ENCODE measurements at places on chromosomes 7 and 10.

DNA sequence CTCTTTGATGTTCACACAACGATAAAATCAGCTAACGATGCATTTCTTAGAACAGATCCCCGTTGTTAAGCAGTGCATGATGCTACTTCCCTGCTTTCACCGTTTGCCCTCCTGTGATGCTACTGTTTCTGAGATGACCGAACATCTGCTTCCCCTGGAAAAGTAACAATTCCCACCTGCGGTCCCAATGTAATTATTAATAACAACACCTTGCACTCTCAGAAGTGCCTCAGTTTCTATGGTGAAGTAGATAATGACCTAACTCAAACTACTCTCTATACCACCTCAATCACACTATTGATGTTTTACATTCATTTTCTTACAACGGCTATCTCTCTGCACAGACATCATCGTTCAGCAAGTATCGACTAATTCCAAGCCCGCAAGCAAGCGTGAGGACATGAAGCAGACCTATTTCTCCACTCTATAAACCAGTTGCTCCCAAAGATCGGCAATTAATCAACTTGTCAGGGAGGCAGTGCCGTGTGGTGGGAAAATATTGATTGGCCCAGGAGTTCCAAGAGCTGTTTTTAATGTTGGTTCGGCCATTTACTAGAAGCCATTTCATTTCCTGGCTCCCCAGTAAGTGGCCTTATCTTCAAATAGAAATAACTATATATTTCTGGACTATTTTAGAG is 42.7 kb downstream of the FAM107B start:
- DNase-seq: no peak

- DNase-seq: peak; percentile 77
Observed at GRCh38 chr10:4807761-4808507, 18.1 kb upstream of the AKR1E2 start.

GRCh38 chr7:100627238-100627549 is 14.2 kb downstream of the TFR2 start:
- no peak for DNase-seq

DNA sequence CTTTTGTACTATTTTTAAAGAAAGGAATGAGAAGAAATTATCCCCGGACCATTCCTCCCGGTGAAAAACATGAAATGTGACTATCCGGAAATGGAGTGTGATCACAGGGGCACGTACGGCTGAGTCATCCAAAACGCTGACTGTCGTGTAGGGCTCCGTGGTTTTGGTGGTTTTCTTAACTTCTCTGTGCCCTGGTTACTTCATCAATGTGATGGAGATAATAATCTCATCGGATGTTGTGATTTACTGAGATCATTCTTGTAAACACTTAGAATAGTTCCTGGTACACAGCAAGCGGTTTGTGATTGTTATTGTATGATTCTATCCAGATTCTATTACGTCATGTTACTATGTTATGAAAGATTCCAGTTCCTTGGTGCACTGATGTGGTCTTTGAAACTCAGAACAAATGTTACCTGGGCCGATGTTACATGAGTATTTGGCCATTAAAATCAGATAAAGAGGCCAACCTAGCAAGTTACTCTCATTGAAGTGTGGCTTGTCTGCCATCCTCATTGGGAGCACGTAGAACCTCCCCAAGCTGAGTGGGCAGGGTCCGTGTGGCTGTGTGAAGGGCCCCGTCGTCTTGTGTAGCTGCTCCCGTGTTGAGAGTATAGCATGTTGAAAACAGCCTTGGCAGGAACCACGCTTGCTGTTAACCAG is 99.5 kb downstream of the CAMK1D start:
- peak; percentile 90 for DNase-seq

GRCh38 chr10:22016046-22016705 is 12.6 kb upstream of the DNAJC1 start:
- DNase-seq: no peak

GRCh38 chr7:122306320-122307227 is 2.0 kb upstream of the FEZF1 start:
- no peak for DNase-seq

GRCh38 chr7:66050337-66050957 is 25.2 kb upstream of the ASL start:
- no peak for DNase-seq

DNA sequence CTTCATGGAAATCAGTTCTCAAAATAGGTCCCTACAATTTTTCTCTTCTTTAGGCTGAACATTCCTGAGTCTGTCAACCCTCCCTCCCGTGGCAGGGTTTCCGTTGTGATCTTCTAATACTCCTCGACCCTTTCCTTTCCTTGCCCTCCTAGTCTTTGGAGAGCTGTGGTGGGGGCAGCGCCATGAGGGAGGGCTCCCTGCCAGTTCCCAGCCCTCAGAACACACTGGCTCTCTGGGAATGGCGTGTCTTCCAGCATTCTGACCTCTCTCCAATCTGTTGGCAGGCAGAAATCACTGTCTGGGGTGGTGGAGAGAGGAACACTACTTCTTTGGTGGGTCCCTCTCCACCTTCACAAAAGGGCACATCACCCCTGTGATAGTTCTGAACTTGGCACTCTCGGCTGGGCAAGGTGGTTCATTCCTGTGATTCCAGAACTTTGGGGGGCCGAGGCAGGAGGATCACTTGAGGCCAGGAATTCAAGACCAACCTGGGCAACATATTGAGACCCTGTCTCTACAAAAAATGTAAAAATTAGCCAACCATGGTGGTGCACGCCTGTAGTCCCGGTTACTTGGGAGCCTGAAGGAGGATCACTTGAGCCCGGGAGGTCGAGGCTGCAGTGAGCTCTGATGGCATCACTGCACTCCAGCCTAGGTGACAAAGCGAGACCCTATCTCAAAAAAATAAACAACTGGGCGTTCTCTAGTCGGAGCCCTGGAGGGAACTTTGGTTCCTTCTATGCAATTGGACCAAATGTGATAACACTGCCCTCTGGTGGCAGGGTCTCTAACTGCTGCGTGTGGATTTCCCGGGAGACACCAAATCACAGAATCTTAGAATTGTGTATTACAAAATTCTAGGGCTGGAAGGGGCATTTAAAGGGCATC is 13.1 kb upstream of the ARPC1A start:
- DNase-seq: peak; percentile 51

DNA sequence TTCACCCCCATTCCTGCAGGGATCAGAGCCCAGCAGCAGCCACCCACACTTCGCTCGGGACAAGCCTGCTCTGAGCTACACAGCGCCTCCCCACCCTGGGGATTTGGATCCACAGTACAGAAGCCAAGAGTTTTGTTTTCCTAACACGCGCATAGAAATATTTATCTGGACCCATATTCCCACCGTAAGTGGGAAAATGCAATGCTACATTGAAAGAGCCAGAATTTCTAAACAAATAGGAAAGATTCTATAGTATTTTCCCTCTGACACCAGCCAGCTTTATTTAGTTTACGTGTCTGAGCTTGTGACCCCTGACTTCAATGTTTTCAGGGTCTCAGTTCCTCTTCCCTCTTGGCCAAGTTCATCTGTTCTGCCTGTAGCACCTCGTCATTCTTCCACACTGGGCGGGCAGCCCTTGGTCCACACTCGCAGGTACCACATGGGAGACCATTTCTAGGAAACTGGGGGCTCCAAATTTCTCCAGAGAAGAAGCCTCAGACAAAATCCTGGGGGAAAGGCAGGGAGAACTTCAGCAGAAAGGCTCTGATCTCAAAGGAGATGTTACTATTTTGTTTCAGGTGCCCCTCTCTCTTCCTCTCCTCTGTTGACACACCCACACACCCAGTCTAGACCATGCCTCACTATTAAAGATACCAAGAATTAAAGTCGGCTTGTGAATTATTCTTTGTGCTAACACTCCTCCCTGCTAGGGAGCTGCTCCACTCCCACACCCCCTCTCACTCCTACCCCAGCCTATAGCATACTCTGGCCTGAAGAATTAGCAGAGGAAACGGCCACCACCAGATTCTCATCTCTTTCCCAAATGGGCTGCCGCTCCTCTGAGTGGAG is 116.0 kb upstream of the PCGF5 start:
- no peak for DNase-seq

DNA sequence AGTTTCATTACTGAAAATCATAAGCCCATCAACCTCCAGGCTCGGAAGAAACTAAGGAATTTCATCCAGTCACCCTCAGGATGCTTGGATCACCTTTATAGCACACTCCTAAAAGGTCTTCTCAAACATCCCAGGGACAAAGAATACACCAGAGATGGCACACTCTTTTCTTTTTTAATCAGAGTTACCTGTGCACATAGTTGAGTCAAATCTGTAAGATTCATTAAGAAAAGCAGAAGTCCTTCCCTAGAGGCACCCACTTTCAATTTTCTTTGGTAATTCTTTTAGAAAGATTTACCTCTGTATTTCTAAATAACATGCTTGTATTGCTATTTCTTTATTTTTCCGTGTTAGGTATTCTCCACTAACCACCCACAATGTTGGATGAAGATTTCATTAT is 50.6 kb upstream of the IL6 start:
- DNase-seq: no peak

DNA sequence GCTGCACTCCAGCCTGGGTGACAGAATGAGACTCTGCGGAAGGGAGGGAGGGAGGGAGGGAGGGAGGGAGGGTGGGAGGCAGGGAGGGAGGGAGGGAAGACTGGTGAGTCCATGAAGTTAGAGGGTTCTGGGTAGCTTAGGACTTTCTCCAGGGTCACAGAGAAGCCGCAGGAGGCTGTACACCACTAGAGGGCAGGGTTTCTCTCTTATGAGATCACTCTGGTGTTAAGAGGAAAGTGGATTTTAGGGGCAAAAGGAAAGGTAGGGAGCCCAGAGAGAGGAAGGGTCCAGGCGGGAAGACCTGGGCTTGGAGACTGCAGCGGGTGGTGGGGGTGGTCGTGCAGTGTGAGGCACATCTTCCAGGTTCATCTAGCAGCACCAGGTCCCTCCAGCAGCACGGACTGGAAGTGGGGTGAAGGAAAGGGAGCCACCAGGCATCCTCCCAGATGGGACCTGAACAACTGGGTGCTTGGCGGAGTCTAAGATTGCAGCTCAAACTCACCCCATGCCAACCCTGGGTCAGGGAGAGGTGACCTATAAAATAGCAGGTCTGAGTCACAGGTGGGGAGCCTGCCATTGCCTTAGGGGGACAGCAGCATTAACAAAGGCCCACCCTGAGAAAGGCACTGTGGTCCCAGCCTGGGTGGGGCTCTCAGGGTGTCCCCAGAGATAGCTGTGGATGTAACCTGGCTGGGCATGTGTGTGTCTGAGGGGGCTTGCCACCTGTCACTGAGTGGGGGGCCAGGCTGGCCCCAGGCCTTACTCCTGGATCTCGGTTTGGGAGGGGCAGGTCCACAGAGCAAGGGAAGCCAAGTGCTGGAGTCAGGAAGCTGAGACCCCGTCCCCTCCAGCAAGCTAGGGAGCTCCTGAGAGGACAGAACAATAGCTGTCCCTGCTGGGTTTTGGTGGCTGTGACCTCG is 48.5 kb upstream of the SLC29A3 start:
- DNase-seq: peak; percentile 65

DNA sequence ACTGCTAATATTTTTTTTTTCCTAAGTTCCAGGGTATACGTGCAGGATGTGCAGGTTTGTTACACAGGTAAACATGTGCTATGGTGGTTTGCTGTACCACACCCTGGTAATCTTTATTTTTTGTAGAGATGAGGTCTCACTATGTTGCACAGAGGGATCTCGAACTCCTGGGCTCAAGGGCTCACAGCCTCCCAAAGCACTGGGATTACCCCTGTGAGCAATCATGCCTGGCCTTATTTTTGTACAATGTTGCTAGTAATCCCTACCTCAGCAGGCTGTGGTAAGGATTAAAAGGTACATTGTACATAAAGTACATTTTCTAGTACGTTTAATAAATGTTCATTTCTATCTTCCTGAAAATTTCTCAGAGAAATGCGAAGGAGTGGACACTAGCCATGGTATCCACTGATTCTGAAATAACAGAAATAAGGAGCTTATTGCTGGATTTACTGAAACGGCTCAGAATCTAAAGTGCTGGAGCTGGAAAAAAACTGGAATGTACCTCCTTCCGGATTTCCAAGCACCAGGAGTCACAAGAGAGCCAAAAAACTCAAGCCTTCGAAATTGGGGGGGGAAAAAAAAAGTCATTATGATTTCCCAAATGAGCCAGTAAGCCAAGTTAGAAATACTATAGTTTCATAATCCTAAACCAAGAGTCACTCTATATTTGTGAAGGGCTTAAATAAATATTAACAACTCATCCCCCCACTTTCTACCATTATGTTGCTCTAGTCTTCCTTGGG is 69.6 kb downstream of the NT5C2 start:
- no peak for DNase-seq

GRCh38 chr7:77887567-77887966 is 89.0 kb downstream of the PHTF2 start:
- DNase-seq: peak; percentile 92

DNA sequence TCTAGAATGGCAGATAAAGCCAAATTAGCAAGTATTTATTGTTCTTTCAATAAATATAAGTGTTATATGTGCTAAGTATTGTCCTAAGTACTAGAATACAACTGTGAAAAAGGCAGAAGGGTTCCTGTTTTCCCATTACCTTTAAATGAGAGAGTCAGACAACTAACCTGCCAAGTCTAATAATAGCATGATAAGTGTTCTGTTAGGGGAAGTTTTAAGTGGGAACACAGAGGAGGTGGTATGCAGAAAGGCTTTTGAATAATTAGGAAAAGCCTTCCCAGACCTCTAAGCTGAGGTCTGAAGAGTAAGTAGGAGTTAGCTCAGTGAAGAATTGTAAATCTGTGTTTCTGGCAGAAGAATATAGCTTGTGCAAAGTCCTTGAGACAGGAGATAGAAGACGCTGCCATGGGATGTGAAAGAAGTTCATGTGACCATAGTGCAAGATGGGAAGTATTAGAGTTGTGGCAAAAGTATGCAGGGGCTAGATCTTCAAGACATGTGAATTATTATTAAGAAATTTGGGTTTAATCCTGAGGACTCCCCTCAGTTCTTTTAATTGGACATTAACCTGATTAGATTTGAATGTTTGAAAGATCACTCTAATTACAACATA is 12.5 kb downstream of the SHOC2 start:
- no peak for DNase-seq

DNA sequence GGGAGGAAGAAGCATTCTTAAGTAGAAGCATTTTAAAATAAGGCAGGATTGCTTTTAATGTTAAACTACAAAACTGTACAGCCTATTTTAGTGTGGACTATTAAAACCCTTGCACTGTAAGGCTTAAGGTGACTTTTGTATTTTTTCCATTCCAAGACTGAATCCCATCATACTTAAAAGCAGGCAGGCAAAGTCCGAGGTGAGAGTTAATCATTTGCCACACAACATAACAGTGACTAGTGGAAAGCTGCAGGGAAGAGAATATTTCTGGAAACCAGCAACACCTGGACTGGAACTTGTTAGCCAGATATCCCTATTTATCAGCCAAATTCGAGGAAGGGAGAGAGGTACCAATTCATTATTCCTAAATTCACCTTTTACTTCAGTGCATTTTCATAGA is 3.5 kb downstream of the PRR15 start:
- DNase-seq: no peak

GRCh38 chr10:132942101-132943057 is at the start of gene CFAP46:
TSS of gene CFAP46 (minus strand) at chr10:132942570. CDS start at chr10:132942484, 86 bp downstream.
- DNase-seq: peak; percentile 55

DNA sequence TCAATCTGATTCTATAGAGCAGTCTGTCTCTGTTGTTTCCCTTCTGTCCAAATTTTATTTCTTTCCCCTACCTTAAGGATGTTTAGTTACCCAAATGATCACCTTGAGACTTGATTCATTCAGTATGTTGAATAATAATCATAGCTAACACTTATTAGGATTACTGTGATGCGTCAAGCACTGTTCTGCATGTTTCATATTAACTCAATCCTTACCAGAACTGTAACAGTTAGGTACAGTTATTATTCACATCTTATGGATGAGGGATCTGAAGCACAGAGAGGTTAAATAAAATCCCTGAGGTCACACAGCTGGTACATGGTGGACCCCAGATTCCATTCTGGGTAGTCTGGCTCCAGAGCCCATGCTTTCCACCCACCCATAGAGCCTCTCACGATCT is 97.9 kb upstream of the SAMD8 start:
- no peak for DNase-seq
